ENCODE measurements at places on chromosomes 12 and 14.

DNA sequence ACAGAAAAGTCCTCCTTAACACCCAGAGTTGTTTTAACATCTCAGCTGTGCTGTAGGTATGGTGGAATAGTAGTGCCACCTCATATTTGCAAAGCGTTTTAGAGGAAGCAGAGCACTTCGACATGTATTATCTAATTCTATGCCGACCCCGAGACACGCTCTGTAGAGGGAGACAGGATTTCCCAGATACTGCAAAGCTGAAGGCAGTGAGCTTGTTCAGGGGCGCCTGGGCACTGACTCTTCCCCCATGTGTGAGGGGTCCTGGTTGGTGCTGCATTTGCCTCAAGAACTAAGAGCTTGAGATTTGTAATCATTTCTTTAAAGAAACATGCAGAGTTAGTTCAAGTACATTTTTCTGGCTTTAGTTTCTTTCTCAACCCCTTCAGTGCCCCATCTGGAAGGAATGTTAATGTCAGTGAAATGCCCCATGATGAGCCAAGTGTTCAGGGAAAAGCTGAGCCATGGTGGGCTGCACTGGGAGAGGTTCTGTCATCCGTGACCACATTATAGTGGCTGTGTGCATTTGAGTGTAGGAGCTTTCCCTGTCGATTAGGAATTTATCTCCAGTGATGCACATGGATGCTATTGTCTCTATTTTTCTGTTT lies 66.3 kb downstream of the MBIP start:
- H3K36me3 ChIP-seq: no peaks in the 10 kb centered on the region
- H3K27ac ChIP-seq: no peak overlapping the region
- peak; percentile 25 for DNase-seq
- H3K4me3 ChIP-seq: no peak overlapping the region
- no peaks in the 10 kb centered on the region for H3K4me1 ChIP-seq

- no peak for DNase-seq
- H3K4me1 ChIP-seq: no peaks in the 10 kb centered on the region
- H3K36me3 ChIP-seq: no peaks in the 10 kb centered on the region
- no peaks in the 10 kb centered on the region for H3K27me3 ChIP-seq
- H3K4me3 ChIP-seq: no peak overlapping the region
- no peak overlapping the region for H3K27ac ChIP-seq
Measured at GRCh38 chr12:74922117-74922516, 287.5 kb downstream of the KCNC2 start.

- H3K36me3 ChIP-seq: no peaks in the 10 kb centered on the region
- H3K4me3 ChIP-seq: no peak overlapping the region
- no peaks in the 10 kb centered on the region for H3K27me3 ChIP-seq
Measured at GRCh38 chr12:53599579-53599978, 26.6 kb downstream of the ATF7 start.

GRCh38 chr12:5031958-5032357 lies 11.7 kb upstream of the KCNA5 start:
- no peak overlapping the region for H3K27ac ChIP-seq
- H3K4me3 ChIP-seq: no peak overlapping the region
- DNase-seq: no peak
- H3K4me1 ChIP-seq: no peaks in the 10 kb centered on the region
- no peaks in the 10 kb centered on the region for H3K36me3 ChIP-seq
- no peaks in the 10 kb centered on the region for H3K27me3 ChIP-seq

- no peaks in the 10 kb centered on the region for H3K27me3 ChIP-seq
- peak overlapping the region; percentile 86 for H3K4me3 ChIP-seq
- peaks cover 72% of the 10 kb centered on the region for H3K4me1 ChIP-seq
- H3K27ac ChIP-seq: no peak overlapping the region
- no peak for DNase-seq
Measured at GRCh38 chr12:47819138-47819895, 386 bp downstream of the HDAC7 start.

GRCh38 chr12:68609998-68610369 lies 715 bp upstream of the RAP1B start:
- H3K4me3 ChIP-seq: peak overlapping the region; percentile 74
- H3K36me3 ChIP-seq: peaks cover 4% of the 10 kb centered on the region
- peak overlapping the region; percentile 48 for H3K27ac ChIP-seq
- H3K4me1 ChIP-seq: peaks cover 38% of the 10 kb centered on the region
- peak; percentile 53 for DNase-seq

GRCh38 chr12:52206304-52207040 lies 14.7 kb upstream of the KRT80 start:
- no peaks in the 10 kb centered on the region for H3K27me3 ChIP-seq
- H3K36me3 ChIP-seq: no peaks in the 10 kb centered on the region
- H3K4me3 ChIP-seq: no peak overlapping the region

DNA sequence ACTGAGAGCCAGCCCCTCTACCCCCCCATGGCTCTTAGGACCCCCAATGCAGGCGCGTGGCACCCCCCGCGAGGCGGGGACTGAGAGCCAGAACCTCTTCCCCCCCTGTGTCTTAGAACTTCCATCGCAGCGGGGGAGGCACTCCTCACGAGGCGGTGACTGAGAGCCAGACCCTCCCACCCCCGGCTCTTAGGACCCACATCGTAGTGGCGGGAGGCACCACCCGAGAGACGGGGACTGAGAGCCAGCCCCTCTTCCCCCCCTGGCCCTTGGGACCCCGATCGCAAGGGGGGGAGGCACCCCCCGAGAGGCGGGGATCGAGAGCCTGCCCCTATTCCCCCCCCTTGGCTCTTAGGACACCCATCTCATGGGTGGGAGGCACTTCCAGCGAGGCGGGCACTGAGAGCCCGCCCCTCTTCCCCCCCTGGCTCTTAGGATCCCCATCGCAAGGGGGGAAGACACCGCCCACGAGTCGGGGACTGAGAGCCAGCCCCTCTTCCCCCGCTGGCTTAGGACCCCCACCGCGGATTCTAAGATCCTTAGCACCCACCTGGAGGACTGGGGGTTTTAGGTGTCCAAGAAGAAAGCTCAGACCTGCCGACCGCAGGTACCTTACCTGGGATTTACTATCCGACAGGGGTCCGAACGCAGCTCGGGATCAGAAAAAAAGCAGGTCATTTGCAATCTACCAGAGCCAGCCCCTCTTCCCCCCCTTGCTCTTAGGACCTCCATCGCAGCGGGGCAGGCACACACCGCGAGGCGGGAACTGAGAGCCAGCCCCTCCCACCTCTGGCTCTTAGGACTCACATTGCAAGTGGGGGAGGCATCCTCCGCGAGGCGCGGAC lies 44.9 kb downstream of the DDX11 start:
- no peak for DNase-seq
- H3K4me1 ChIP-seq: peaks cover 8% of the 10 kb centered on the region
- H3K27ac ChIP-seq: no peak overlapping the region
- 0 out of 2 replicates have a peak overlapping the region, but pooled peaks have one; percentile 15 for H3K4me3 ChIP-seq
- H3K36me3 ChIP-seq: no peaks in the 10 kb centered on the region

- H3K36me3 ChIP-seq: peaks cover 2% of the 10 kb centered on the region
- peak overlapping the region; percentile 63 for H3K27ac ChIP-seq
- H3K27me3 ChIP-seq: no peaks in the 10 kb centered on the region
- DNase-seq: peak; percentile 40
Measured at GRCh38 chr12:55974308-55974730, 441 bp downstream of the RAB5B start.

- no peak overlapping the region for H3K4me3 ChIP-seq
- no peak overlapping the region for H3K27ac ChIP-seq
- no peak for DNase-seq
- H3K27me3 ChIP-seq: no peaks in the 10 kb centered on the region
- H3K36me3 ChIP-seq: peaks cover 11% of the 10 kb centered on the region
Measured at GRCh38 chr14:24133735-24134134, 2.3 kb upstream of the PSME1 start.

GRCh38 chr12:38053655-38054464 lies 262.7 kb upstream of the ALG10B start:
- peak overlapping the region; percentile 61 for H3K4me3 ChIP-seq
- no peak overlapping the region for H3K27ac ChIP-seq
- H3K36me3 ChIP-seq: no peaks in the 10 kb centered on the region

DNA sequence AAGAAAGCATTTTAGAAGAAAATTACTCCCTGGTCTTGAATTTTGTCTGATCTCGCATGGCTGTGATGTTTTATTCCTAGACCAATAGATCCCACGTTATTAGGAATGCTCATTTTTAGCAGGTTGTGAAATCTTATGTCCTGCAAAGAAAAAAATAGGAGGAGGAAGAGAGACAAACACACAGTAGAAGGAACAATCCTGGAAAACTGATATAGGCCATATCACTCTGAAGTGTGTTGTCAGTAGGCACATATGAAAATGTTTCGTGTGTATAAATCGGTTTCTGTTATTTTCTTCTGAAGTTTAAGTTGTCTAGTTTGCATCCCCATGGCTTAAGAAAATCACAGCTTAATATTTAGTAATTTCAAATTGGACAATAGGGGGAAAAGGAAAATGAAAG lies 12.4 kb downstream of the SLCO1B3 start:
- H3K27ac ChIP-seq: peak overlapping the region; percentile 82
- no peak for DNase-seq
- peaks cover 36% of the 10 kb centered on the region for H3K4me1 ChIP-seq
- no peaks in the 10 kb centered on the region for H3K36me3 ChIP-seq
- peak overlapping the region; percentile 75 for H3K4me3 ChIP-seq

DNA sequence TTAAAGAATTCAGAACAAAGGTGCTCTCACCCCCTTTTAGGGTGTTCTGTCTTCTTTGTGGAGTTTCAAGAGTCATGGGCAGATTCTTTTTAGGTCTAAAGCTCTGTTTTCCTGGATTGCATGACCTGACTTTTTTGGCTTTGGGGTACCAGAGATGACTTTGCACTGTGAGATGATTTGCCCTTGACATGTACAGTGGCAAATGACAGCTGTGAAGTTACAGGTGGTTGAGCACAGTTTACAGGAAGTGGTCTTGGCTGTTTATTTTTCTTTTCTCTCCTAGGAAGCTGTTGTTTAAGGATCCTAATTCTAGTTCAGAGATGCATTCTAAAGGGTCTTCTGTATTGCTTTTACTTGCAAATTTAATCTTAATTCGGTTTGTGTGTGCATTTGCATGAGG lies 83.8 kb upstream of the METAP2 start:
- H3K27me3 ChIP-seq: no peaks in the 10 kb centered on the region
- no peak for DNase-seq
- no peaks in the 10 kb centered on the region for H3K4me1 ChIP-seq
- no peak overlapping the region for H3K27ac ChIP-seq
- peaks cover 7% of the 10 kb centered on the region for H3K36me3 ChIP-seq
- H3K4me3 ChIP-seq: no peak overlapping the region

DNA sequence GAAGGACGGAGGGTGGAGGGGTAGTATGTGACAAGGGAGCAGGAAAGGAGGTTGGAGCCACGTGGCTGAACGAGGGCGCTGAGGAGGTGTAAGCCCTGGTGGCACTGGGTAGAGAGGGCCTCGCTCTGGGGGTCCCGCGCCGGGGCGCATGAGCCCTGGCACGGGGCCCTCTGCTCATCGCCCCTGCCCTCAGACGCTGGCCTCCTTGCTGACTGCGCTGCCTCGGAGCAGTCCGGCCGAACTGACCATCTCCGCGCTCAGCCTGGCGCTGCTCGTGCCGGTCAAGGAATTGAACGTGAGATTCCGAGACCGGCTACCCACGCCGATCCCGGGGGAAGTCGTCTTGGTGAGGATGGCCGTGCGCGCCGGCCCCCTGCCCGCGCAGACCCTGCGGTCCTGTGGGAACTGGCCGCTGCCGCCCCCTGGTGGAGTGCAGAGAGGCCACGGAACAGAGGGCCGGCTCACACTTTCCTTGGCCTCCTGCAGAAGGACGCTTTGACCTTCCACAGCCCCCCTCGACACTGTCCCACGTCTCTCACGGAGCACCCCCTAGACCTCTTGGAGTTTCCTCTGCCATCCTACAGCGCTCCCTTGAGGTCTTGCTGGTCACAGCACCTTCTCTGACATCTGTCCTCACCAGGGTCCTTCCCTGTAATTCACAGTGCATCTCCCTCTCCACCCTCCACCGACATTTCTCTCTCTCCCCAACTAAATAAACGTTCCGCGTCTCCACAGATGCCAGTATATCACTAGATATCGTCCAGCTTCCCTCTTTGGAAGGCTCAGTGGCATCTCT lies 10.5 kb downstream of the ARHGEF25 start:
- H3K36me3 ChIP-seq: no peaks in the 10 kb centered on the region
- no peak overlapping the region for H3K4me3 ChIP-seq
- no peak overlapping the region for H3K27ac ChIP-seq
- peaks cover 15% of the 10 kb centered on the region for H3K27me3 ChIP-seq
- H3K4me1 ChIP-seq: no peaks in the 10 kb centered on the region
- peak; percentile 44 for DNase-seq

DNA sequence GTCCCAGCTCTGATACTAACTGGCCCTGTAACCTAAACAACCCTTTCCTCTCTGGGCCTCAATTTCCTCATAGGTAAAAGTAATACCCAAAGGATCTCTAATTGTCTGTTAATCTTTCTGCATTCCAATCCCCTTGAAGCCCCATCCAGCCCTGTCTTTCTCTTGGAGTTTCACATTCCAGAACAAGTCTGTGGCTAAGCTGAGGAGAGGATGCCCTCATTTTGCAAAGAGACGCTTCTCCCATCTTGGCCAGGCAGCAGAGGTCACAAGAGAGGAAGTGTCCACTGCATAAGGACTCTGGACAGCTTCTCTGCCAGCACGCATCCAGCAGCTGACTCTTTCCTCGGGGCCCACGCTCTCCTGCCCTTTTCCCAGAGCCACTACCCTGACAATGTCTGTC lies 263.4 kb upstream of the FKBP4 start:
- no peaks in the 10 kb centered on the region for H3K36me3 ChIP-seq
- no peak for DNase-seq
- no peak overlapping the region for H3K4me3 ChIP-seq
- no peaks in the 10 kb centered on the region for H3K4me1 ChIP-seq
- no peak overlapping the region for H3K27ac ChIP-seq

- no peaks in the 10 kb centered on the region for H3K36me3 ChIP-seq
- H3K4me3 ChIP-seq: no peak overlapping the region
- H3K27me3 ChIP-seq: peaks cover 12% of the 10 kb centered on the region
- peak; percentile 68 for DNase-seq
- no peak overlapping the region for H3K27ac ChIP-seq
Measured at GRCh38 chr12:39723831-39724230, 104.2 kb upstream of the ABCD2 start.

DNA sequence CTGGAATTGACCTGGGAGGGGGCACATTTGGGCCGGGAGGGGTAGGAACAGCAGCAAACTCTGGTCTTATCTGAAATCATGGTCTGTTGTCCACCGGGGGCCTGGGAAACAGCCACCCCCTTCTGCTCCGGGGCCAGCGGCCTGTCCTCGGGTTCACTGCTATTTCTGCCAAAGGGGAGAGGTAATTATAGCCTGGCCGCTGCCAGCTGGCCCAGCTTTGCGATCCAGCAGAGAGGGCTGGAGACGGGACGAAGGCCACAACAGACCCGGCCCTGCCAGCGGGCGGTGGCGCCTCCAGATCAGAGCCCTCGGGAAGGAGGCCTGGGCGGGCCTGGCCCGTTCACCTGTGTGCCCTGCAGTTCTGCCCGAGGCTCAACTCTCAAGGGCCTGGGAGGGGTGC lies at the start of gene C14orf180:
TSS of gene C14orf180 (plus strand) at position 258 of the 400 bp plus-strand sequence. CDS start 6,667 bp downstream, outside the sequence.
- no peaks in the 10 kb centered on the region for H3K36me3 ChIP-seq
- no peak within 1 kb of the TSS for H3K4me3 ChIP-seq
- no peak within 1 kb of the TSS for H3K27ac ChIP-seq
- no peaks in the 10 kb centered on the region for H3K4me1 ChIP-seq

DNA sequence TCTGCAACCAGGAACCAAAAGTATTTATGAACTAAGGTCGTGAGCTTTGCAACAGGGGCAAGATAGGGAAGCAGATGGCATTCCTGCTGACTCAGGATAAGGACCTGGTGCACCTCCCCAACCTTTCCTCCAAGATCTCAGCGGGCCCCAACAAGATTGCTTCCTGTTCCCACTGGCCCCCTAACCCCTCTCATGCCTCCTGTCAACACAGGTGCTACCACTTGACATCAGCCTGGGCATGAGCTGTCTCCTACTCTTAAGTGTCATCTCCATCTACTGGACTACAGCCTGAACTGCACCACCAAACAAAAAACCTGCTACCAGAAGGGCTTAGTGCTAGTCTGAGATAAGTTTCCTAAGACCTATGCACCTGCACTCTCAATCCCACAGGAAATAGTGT lies 32.7 kb downstream of the MED6 start:
- H3K27me3 ChIP-seq: no peaks in the 10 kb centered on the region
- H3K36me3 ChIP-seq: peaks cover 28% of the 10 kb centered on the region
- no peaks in the 10 kb centered on the region for H3K4me1 ChIP-seq
- no peak overlapping the region for H3K4me3 ChIP-seq
- DNase-seq: peak; percentile 70
- H3K27ac ChIP-seq: no peak overlapping the region
